Fibroblast of villous mesenchyme (primary cell): ENCODE measurements at places on chromosomes 1 and 21. TPM values are rescaled to one million over a fixed set of nuclear protein-coding genes. Genes with fewer than 3 reads are reported as not detected.

DNA sequence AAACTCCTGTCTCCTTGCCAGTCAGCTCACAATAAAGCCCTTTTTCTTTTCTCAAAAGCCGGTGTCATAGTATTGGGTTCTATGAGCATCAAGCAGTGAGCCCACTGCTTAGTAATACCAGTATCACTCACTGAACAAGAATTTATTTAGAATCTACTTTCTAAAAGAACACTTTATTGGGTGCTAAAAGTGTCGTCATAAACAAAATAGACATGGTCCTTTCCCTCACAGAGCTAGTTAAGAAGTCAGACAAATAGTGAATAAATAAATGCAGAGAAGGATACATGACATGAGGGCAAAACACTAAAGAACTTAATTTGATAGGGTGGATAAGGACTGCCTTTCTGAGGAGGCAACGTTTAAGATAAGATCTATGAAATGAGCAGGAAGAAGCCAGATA is 32.2 kb downstream of the EVI5 start:
- peak; percentile 74 for DNase-seq

- no peak for DNase-seq
These were observed 307.4 kb upstream of the ADGRL2 start for GRCh38 chr1:81493102-81493869.

DNA sequence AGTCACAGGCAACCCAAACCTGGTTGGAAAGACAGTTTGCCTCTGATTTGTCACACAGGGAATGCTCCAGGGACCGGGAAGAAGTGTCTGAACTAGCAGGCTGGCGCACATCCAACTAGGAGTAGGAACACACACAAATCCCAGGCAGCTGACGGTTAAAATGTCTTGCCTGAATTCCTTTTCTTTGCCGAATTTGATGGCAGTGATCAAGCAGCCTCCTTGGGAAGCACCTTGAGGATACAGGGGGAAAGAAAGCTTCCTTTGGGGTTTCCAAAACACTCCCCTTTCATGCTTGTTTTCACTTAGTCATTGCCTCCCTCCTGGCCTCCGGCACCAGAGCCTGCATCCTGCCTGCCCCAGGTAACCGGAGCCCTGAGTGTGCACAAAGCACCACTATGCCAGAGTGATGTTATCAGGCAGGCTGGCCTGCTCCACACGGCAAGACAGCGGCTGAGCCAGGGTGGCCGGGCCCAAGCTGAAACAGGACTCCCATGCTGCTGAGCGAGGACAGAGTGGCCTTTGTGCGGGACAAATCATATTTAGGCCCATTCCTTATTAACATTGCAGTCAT is 193.8 kb downstream of the LMX1A start:
- DNase-seq: no peak

GPA33 gene
- total RNA-seq: not detected in 2 replicates
